ENCODE measurements at places on chromosomes 6 and 20. TPM values are rescaled to one million over a fixed set of nuclear protein-coding genes. Genes with fewer than 3 reads are reported as not detected.

The TRIM40 gene
- total RNA-seq: not detected

DNA sequence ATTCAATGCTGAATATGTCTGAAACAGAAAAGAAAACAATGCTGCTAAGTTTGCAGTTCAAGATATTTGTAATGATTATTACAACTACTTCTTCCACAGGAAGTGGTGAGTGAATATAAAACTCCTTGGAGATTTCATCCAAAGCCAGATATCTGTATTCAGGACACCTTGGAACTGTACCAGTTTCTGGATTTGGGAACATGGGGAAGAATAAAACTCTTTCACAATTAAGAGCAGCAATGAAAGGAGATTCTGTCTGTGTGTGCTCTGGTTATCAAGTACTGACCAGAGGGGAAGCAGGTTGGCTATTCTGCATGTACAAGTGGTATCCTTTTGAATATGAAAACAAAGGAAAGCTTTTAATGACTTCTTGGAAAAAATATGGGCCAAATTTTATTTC is 21.1 kb downstream of the ELOVL2 start:
- DNase-seq: peak; percentile 3

GRCh38 chr6:137417396-137417795 is 76.8 kb downstream of the OLIG3 start:
- DNase-seq: no peak

The IL17A gene
- total RNA-seq: not detected

The ULBP2 gene
- 0.89 TPM for total RNA-seq
